ENCODE measurements at places on chromosomes 4 and X.

DNA sequence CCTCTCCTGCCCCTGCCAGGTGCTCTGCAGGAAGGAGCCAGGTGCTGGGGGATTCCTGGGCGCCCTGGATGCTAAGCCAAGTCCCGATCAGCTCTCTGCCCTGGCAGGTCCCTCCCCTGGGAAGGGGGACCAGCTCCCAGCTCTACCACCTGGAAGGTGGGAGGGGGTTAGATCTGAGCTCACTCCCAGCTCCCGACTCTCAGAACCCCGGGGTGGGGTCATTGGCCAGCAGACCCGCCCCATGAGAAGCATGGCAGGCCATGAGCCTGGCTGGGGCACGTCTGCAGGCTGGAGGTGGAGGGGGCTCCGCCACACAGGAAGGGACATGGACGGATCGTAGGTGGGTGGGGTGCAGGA, 83.4 kb upstream of the NKX1-1 start:
- DNase-seq = no peak

DNA sequence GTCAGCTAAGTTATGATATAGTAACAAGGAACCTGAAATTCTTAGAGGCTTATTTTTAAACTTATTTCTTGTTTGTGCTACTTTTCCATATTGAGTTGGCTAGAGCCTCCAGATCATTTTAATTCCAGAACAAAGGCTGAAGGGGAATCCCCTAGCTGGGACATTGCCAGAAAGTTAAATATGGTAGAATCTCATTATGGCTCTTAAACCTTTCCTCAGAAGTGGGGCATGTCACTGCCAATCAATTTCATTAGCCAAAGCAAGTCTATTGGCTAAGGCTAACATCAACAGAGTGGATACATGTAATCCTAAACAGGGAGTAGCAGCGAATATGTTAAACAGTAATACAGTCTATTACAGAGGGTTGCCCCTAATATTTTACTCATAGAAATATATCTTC, 47.0 kb downstream of the FTHL17 start:
- DNase-seq = no peak

GRCh38 chrX:109624641-109625616, at the start of gene KCNE5:
KCNE5 (minus strand) TSS chrX:109625172; CDS start chrX:109625020, 152 bp downstream.
- DNase-seq = no peak

- no peak for DNase-seq
These were observed 16.4 kb downstream of the PLP1 start for GRCh38 chrX:103792916-103793544.

- no peak for DNase-seq
These were observed 167.2 kb downstream of the KDR start for GRCh38 chr4:54958236-54958635.

DNA sequence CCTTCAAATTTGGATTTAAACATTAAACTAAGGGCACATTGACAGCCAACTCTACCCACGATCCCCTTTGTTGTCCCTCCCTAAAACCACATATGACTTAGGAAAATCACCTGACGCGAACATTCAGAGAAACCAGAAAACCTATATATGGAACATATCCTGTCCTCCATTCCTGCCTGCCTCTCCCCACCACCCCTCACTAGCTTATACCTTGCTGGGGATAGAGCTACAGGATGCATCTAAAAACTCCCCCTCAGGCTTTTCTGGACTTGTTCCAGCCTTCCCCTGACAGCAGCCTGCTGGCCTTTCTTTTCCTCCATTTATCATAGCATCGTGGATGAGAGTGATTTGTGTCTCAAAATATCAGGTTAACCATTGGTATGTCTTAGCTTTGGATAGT, 8.8 kb downstream of the STK26 start:
- DNase-seq = no peak

DNA sequence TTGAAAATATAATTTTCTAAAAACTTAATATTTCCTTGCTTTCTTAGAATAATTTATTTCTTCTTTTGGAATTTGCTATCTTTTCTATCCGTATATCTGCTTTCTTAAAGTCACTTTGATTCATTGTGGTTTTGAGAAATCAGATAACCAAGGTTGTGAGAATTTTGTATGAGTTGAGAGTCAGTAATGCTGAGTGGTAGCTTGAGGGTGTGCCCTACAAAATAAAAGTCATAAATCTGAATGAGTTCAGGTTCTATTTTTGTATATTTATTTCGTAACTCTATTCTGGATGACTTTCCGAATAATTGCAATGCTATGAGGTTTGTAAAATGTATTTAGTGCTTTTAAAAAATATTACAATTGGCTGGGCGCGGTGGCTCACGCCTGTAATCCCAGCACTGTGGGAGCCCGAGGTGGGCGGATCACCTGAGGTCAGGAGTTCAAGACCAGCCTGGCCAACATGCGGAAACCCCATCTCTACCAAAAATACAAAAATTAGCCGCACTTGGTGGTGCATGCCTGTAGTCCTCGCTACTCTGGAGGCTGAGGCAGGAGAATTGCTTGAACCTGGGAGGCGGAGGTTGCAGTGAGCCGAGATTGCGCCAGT, 8.9 kb downstream of the COPS4 start:
- no peak for DNase-seq

GRCh38 chrX:44072631-44073030, 99.4 kb upstream of the NDP start:
- no peak for DNase-seq

- DNase-seq = no peak
These were observed 4.5 kb upstream of the SH3TC1 start for GRCh38 chr4:8194306-8195242.

- DNase-seq = no peak
These were observed 877 bp downstream of the GPRASP1 start for GRCh38 chrX:102652031-102652688.

DNA sequence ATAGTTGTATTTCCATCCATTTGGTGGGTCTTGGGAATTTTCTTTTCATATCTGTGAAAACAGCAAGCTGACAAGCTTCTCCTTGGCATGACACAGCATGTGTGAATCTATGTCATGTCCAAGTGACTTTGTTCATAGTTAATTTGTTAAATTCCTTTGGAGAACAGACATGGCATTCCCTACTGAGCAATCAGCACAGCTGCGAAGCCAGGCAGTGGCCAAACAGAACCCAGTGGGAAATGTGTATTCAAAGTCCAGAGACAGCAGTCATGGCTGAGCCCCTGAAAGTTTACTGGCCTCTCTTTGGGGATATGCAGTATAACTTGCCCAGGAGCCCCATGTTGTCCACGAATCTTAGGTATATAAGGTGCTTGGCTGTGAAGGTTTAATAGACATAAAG, 474.7 kb downstream of the NKX6-1 start:
- no peak for DNase-seq

GRCh38 chrX:30150196-30150895, 65.0 kb upstream of the MAGEB2 start:
- no peak for DNase-seq

DNA sequence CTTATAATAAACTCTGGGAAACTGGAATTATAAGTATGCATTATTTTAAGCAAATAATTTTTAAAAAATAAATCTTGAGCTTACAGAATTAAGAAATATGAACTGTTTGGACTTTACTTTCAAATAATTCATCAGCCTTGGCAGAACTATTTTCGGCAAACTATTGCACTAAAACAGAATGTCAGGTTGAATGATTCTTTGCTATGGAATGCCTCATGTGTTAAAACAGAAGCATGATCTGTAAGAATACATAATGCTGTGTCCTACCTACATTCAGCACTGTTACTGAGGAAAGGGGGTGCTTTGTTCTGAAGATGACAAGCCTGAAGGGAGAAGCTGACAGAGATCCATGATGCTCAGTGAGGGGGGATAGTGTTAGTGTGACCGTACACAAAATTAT, 55.6 kb upstream of the EXOC1L start:
- no peak for DNase-seq

- no peak for DNase-seq
These were observed 127.2 kb upstream of the GPC4 start for GRCh38 chrX:133542476-133542875.

DNA sequence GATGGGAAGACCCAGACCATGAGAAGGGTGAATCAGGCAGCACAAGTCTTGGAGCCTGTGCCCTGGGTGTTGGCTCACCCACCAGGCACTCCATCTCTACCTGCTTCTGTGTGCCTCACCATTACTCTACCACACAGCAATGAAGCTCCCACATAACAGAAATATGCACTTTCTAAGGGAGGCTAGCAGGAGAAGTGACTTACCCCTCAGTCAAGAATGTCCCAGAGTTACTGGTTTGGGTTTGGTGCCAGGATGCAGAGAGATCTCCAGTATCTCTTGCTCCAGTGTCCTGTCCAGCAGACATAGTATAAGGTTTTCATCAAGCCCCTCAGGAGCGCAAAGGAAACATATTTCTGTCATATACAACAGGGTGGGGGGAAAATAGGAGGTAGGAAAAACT, 11.3 kb upstream of the RAB40A start:
- DNase-seq = no peak

DNA sequence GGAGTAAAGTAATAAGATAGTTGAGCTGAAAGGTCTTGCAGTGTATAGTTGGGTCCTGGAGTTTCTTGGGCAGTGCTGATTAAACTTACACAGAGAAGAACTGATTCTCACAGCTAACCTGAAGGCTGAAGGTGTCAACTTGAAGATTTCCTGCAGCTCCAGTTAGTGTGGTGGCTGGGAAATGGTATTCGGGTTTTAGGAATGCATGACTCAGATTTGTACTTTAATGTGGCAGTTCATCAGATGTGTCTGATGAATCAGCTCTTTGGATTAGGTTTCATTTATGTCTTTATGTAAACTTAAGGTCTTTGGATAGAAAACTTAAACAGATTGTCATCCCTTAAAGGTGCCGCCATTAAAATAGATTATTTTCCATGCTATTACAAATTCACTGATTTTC, 200.0 kb downstream of the IL1RAPL1 start:
- no peak for DNase-seq

- DNase-seq = no peak
These were observed 5.9 kb upstream of the XPNPEP2 start for GRCh38 chrX:129732857-129733256.

DNA sequence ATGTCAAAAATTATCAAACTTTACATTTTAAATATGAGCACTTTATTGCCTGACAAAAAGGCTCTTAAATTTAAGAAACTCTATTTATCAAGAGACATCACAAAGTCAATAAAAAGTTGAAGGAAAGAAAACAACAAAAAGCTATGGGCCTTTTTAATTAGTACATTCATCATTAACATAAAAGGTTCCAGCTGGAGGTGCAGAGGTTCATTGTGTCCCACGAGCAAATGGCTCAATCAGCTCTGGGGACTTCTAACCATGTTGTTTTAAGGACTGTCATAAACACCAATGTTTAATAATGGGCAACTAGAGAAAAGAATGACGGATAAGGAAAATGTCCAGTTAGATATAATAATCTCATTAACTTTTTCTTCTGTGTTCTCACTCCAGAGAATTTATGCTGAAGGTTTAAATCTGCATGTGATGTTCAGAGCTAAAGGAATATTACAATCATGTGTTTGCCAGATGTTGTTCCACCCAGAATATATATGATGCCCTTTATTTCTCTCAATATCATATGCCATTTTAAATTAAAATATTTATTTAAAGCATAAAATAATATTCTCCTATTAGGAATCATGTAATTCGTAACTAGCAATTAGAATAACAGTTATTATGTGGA, 840.3 kb upstream of the ADGRL3 start:
- no peak for DNase-seq

GRCh38 chr4:1011022-1011665, at the start of gene FGFRL1:
FGFRL1 (plus strand) TSS chr4:1011626; CDS start chr4:1012486, 860 bp downstream.
- DNase-seq = peak; percentile 49

- DNase-seq = no peak
These were observed 716 bp downstream of the FHIP1A start for GRCh38 chr4:151409470-151410313.

DNA sequence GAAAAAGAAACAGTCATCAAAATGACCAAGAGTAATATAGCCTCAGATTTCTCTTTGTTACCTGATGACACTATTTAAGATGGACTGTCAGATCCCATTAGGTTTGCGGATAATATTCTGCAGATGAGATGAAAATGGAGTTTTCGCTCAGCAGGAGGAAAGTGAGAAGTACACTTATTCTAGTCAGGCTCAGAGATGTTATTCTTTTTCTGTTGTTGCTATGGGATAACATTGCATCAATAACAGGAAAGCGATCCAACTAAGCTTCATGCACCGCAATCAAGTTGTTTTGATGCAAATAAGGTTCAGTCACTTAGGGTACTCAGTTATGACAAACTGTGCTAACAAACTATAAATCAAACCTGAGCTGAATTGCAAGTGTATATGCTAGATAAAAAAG, 415.0 kb downstream of the CCSER1 start:
- no peak for DNase-seq

DNA sequence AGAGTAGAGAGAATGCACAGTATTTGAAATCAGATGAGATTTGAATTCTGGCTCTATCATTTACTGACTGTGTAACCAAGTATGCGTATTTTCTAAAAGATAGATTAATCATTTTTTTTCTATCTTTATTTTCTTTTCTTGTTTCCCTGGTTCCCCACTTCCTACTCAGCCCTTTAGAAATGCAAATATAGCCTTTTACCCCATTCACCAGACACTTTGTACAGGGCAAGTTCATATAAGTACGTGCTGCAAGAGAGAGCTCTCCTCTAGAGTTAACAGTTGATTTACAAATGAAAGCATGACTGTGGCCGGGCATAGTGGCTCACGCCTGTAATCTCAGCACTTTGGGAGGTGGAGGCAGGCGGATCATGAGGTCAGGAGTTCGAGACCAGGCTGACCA, 17.8 kb upstream of the TDO2 start:
- no peak for DNase-seq

DNA sequence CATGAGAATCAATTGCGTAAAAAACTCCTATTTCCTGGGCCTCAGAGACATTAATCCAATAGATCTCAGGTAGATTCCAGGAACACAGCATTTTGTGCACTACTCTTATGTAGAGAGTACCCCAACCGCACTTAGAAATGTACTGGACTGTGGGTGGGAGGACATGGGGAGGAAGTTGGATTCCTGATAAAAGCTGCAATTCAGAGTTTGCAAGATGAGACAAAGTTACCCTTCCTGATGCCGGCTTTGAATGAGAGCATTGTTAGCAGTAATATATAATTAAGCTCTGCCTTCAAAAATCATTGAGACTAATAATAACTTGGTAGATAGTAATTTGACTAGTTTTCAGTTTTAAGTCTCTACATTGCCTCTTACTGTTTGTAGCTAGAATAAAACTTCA, 323.3 kb upstream of the GALNT7 start:
- no peak for DNase-seq

GRCh38 chr4:7201420-7202305, 9.3 kb downstream of the SORCS2 start:
- DNase-seq = no peak

DNA sequence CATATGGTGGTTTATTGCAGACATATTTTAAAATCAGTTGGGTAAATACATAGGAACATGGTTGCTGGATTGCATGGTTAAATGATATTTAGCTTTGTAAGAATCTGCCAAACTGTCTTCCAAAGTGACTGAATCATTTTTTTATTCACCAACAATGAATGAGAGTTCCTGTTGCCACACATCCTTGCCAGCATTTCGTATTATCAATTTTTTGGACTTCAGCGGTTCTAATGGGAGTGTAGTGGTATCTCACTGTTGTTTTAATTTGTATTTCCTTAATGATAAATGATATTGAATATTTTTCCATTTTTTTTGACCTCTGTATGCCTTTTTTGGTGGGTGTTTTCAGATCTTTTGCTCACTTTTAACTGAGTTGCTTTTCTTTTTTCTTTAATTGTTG, 1.4 kb upstream of the MTHFD2L start:
- DNase-seq = no peak
